ENCODE measurements at places on chromosomes 1 and 21. TPM values are rescaled to one million over a fixed set of nuclear protein-coding genes. Genes with fewer than 3 reads are reported as not detected.

The INTS11 gene
- 75.9 TPM for total RNA-seq

The MASP2 gene
- not detected for total RNA-seq

The KRTAP10-1 gene
- total RNA-seq = not detected

The SIKE1 gene
- 31.5 TPM for total RNA-seq

The SPEN gene
- 34.6 TPM for total RNA-seq

The CC2D1B gene
- total RNA-seq = 19.5 TPM

The LCE6A gene
- not detected for total RNA-seq

The TLR5 gene
- 5.1 TPM for total RNA-seq

All from esophagus muscularis mucosa (tissue), 4 donors.